Neural progenitor cell (in vitro differentiated cells): ENCODE measurements at places on chromosomes 4 and X. TPM values are rescaled to one million over a fixed set of nuclear protein-coding genes. Genes with fewer than 3 reads are reported as not detected.

NOCT gene
- 5.7 and 9.9 TPM in 2 replicates for total RNA-seq

KCTD8 gene
- 0.06 TPM in 1 of 2 replicates, not detected in the other for total RNA-seq

GRCh38 chr4:149825336-149825735, 9.7 kb upstream of the IQCM start:
- H3K27ac ChIP-seq = no peak overlapping the region
- no peak overlapping the region for H3K4me3 ChIP-seq
- no peaks in the 10 kb centered on the region for H3K36me3 ChIP-seq
- no peak for DNase-seq
- H3K27me3 ChIP-seq = no peaks in the 10 kb centered on the region
- H3K4me1 ChIP-seq = no peaks in the 10 kb centered on the region

EIF1AX gene
- 77.6 and 123 TPM in 2 replicates for total RNA-seq

- H3K4me1 ChIP-seq = no peaks in the 10 kb centered on the region
- no peak overlapping the region for H3K27ac ChIP-seq
- no peaks in the 10 kb centered on the region for H3K36me3 ChIP-seq
These were observed 1531.2 kb downstream of the STIM2 start for GRCh38 chr4:28391877-28392276.

DNA sequence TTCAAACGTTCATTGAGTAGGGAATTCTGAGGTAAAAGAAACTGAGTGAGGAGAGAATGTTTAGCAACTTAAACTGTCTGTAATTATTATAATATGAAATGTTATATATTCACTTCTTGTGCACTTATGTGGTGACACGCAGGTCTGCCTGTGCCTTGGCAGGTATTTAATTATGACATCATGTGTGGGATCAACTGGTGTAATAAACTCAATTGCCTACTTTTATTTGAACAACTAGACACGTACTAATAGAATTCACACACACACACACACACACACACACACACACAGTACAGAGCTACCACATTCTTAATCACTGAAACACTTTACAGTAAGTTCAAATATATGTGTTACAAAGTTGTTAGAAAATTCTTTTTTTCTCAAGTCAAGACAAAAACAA, 20.7 kb upstream of the SLC25A31 start:
- H3K36me3 ChIP-seq = peaks cover 5% of the 10 kb centered on the region
- H3K27me3 ChIP-seq = no peaks in the 10 kb centered on the region
- no peak overlapping the region for H3K27ac ChIP-seq
- DNase-seq = no peak

- H3K4me3 ChIP-seq = no peak overlapping the region
- H3K27ac ChIP-seq = no peak overlapping the region
- no peaks in the 10 kb centered on the region for H3K4me1 ChIP-seq
- no peaks in the 10 kb centered on the region for H3K36me3 ChIP-seq
- H3K27me3 ChIP-seq = no peaks in the 10 kb centered on the region
These were observed 395.8 kb downstream of the NAF1 start for GRCh38 chr4:162770761-162771490.

DNA sequence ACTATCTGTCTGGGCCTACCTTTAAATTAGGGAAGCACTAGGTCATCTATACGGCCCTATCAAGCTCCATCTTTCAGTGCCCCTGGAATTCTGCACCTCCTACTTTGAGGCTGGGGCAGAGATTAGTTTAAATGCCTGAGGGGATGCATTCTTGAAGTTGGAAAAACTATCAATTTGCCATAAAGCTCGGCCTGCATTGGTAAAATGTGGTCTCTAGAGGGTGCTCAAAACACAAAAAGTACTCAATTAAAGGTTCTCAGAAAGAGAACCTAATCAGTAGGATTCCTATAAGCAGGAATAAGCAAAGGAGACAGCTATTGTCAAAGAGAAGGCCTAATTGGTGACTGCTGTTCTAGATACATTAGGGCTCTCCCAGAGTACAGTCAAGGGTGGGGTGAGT, 111.7 kb downstream of the AMER1 start:
- H3K27me3 ChIP-seq = no peaks in the 10 kb centered on the region
- H3K27ac ChIP-seq = no peak overlapping the region
- no peaks in the 10 kb centered on the region for H3K4me1 ChIP-seq

SAP30 gene
- total RNA-seq = 36.7 and 63.5 TPM in 2 replicates

GRCh38 chrX:10496345-10496965, 123.9 kb downstream of the MID1 start:
- DNase-seq = no peak
- H3K27me3 ChIP-seq = no peaks in the 10 kb centered on the region
- no peak overlapping the region for H3K4me3 ChIP-seq
- H3K36me3 ChIP-seq = no peaks in the 10 kb centered on the region
- no peak overlapping the region for H3K27ac ChIP-seq
- no peaks in the 10 kb centered on the region for H3K4me1 ChIP-seq

DNA sequence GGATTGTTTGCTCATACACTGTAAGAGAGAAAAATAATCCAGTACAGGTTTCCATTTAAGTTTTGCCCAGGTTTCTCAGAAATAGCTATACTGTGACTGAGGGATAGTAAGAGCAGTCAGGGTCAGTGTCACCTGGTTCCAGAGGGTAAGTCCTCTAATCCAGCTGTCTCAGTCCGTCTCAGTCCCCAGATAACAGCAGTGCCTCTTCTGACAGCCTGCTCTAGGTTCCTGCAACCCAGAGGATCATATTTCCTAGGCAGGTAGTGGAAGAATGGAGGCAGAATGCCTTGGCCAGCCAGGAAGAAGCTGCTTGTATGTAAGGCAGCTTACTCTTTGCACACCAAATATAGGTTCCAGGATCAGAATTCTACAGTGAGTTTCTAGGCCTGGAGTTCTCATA, 22.6 kb upstream of the GNRHR start:
- H3K4me3 ChIP-seq = no peak overlapping the region
- DNase-seq = no peak
- H3K27me3 ChIP-seq = no peaks in the 10 kb centered on the region
- H3K27ac ChIP-seq = no peak overlapping the region
- no peaks in the 10 kb centered on the region for H3K4me1 ChIP-seq

DNA sequence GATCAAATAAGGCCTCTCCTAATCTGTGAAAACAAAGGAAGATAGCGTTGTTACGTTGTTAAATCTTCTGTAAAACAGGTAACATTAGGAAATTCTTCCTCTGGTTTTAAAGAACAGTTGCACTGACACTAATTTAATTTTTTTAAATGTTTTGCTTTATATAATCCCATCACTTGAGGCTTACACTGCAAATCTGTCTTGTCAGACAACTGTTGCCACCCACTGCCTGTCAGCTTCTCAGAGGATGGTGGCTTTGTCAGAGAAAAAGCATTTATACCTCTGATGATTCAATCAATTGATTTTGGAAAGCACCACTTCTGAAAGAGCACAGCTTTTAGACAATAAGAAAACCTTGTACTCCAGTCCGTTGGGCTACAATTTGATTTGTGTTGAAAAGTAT, 799.1 kb downstream of the FSTL5 start:
- H3K36me3 ChIP-seq = no peaks in the 10 kb centered on the region
- DNase-seq = no peak
- H3K4me3 ChIP-seq = no peak overlapping the region
- H3K4me1 ChIP-seq = peaks cover 16% of the 10 kb centered on the region
- H3K27ac ChIP-seq = no peak overlapping the region

DNA sequence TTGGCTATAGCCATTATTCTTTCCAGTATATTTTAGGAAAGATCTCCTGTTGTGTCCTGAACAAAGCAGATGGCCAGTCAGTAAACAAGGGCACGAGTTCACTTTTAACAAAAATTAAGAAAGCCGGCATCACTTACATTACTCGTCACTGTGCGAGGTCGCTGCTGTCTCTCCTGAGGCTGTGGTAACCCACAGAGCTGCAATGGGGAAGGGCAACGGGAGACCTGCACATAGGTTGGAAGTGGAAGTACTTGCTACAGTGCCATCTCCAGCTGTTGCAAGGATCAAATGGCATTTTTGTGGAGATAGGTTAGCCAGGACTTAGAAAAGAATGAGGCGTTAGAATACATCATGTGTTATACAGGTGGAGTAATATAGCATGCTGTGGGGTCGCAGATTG, 132.2 kb downstream of the KLHL8 start:
- peaks cover 4% of the 10 kb centered on the region for H3K4me1 ChIP-seq
- no peak overlapping the region for H3K27ac ChIP-seq
- no peak overlapping the region for H3K4me3 ChIP-seq
- no peaks in the 10 kb centered on the region for H3K36me3 ChIP-seq
- no peaks in the 10 kb centered on the region for H3K27me3 ChIP-seq

- no peaks in the 10 kb centered on the region for H3K36me3 ChIP-seq
- no peak for DNase-seq
- H3K4me3 ChIP-seq = no peak overlapping the region
- H3K4me1 ChIP-seq = peaks cover 2% of the 10 kb centered on the region
- H3K27me3 ChIP-seq = no peaks in the 10 kb centered on the region
- no peak overlapping the region for H3K27ac ChIP-seq
These were observed 37.9 kb upstream of the GYPA start for GRCh38 chr4:144178414-144178813.

HTRA3 gene
- 1.6 and 2.3 TPM in 2 replicates for total RNA-seq

DNA sequence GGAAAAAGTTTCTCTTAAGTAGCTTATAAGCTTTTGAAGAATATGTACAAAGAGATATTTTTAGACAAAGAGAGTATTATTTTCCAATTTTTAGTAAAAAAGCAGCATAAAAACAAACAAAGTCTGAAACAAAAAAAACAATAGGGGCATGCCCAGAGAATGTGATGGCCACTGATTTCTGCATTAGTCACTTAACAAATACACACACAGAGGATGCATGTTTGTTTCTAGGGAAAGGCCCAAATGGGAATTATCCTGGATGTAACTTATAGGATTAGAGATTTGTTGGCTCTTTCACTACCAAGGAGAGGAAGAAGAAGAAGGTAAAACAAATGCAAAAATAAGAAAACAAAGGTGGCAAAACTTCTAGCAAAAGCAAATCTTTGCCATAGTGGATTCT, 95.9 kb upstream of the SCOC start:
- no peak overlapping the region for H3K27ac ChIP-seq
- H3K4me1 ChIP-seq = no peaks in the 10 kb centered on the region
- H3K36me3 ChIP-seq = no peaks in the 10 kb centered on the region
- no peak for DNase-seq
- H3K27me3 ChIP-seq = no peaks in the 10 kb centered on the region

DNA sequence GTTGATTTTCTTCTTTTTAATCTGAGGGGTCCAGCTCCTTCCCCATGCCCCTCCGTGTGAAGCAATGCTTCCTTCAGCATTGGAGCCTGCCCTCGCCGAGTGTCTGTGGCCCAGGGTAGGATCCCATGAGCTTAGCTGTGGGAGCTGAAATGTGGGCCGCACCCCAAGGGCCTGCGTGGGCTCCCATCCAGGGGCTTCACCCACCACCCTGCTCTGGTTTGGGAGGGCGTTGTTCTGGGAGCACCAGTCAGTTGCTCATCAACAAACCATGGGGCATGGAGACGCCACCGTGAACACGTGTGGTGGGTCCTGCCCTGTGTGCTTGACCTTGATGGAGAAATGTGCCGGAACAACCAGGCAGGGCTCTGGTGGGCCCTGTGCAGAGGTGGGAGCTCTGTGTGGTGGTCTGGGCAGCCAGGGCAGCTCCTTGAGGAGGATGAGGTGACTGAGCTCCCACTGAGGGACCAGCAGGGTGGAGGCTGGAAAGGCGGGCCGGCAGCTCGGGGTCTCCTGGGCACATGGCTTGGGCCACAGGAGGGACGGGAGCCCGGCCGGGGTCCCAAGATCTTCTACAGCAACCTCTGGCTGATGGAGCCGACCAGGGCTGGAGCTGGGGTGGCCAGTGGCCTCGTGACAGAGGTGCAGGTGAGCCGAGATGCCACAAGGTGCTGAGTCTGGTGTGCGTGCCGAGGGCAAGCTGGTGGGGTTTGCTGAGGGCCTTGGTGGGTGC, 39.6 kb upstream of the NKX1-1 start:
- H3K27me3 ChIP-seq = no peaks in the 10 kb centered on the region
- DNase-seq = no peak
- no peak overlapping the region for H3K27ac ChIP-seq
- no peaks in the 10 kb centered on the region for H3K4me1 ChIP-seq
- H3K4me3 ChIP-seq = no peak overlapping the region
- no peaks in the 10 kb centered on the region for H3K36me3 ChIP-seq

- DNase-seq = no peak
- H3K27ac ChIP-seq = no peak overlapping the region
- H3K4me1 ChIP-seq = no peaks in the 10 kb centered on the region
- H3K4me3 ChIP-seq = no peak overlapping the region
These were observed 60.4 kb downstream of the NRK start for GRCh38 chrX:105882581-105883275.

- DNase-seq = no peak
- peaks cover 38% of the 10 kb centered on the region for H3K4me1 ChIP-seq
- no peak overlapping the region for H3K4me3 ChIP-seq
- no peaks in the 10 kb centered on the region for H3K27me3 ChIP-seq
- H3K27ac ChIP-seq = no peak overlapping the region
- H3K36me3 ChIP-seq = no peaks in the 10 kb centered on the region
These were observed 35.2 kb upstream of the ZNF518B start for GRCh38 chr4:10492464-10492863.

DNA sequence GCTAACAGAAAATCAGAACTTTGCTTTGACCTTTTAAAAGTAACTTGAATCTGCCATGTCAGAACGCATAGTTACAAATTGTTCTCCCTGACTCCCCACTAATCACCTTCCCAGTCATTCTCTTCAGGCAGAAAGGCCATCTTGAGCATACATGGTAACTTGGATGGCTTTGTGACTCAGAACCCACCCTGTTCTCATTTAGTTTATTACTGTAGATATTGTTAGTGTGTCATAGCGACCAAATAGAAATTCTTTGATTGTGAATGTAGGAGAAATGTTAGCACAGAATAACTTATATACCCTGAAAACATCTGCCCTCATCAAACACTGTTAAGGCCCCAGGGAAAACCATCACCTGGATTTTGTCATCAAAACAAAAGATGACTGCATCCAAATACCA, 382.0 kb downstream of the MAGEB5 start:
- H3K4me3 ChIP-seq = no peak overlapping the region
- H3K4me1 ChIP-seq = no peaks in the 10 kb centered on the region
- no peaks in the 10 kb centered on the region for H3K27me3 ChIP-seq
- no peak for DNase-seq

DNA sequence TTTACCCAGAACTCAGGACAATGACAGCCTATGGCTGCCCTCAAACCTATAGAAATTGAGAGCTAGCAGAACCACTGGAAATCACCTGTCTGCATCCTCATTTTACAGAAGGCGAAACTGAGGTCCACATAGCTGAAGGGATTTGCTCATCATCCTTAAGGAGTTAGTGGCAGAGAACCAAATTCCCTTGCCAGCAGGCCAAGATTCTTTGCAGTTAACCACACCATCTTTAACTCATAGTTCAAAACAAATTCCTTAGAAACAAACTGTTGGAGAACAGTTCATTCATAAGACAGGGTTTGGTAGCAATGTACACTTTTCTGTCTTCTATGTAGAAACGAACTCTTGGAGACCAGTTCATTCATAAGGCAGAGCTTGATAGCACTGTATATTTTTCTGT, 37.9 kb upstream of the RAP2C start:
- DNase-seq = no peak
- no peaks in the 10 kb centered on the region for H3K36me3 ChIP-seq
- H3K27me3 ChIP-seq = no peaks in the 10 kb centered on the region

DNA sequence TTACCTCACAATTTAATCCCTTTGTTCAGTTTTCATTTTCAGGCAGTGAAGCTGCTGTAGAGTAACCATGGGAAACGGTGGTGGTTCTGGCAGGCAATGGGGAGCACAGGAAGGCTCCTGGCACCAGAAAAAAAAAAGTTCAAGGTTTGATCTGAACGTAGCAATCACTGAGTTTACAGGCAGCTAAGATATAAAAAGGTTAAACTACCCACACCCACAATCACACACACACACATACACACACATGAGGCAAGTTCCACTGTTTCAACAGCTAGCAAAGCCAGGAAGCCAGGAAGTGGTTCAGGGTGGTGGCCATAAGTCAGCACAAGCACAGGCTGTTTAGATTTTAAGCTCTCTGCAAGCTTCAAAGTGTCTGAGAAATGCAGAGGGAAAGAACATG, at the start of gene SULT1B1:
SULT1B1 (minus strand) TSS at position 166 of the 400 bp plus-strand sequence. CDS start 5,403 bp downstream, outside the sequence.
- no peaks in the 10 kb centered on the region for H3K36me3 ChIP-seq
- H3K4me3 ChIP-seq = no peak within 1 kb of the TSS
- H3K27ac ChIP-seq = no peak within 1 kb of the TSS
- no peaks in the 10 kb centered on the region for H3K27me3 ChIP-seq
